ENCODE measurements at places on chromosomes 5 and 9. TPM values are rescaled to one million over a fixed set of nuclear protein-coding genes. Genes with fewer than 3 reads are reported as not detected.
A peak's percentile ranks its signal among the peaks of the same experiment; 100 is the strongest.

- DNase-seq = no peak
Observed at GRCh38 chr5:44945743-44946142, 137.0 kb downstream of the MRPS30 start.

DNA sequence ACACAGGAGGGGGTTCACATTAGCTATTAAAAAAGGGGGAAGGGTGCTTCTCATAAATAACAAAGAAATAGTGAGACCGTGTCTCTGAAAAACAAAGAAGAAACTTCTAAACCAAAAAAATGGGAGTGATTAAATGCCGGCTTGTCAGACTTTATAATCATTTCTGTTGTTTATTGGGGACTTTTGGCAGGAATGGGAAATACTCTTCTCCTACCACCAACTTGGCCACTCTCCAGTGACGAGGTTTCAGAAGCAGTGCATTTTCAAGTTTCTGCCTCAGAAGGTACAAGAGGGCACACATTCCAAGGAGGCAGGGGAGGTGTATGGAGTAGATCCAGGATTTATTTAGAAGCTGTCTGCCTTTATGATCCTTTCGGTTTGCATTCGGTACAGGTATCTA, 46.2 kb downstream of the LIX1 start:
- DNase-seq = no peak

DNA sequence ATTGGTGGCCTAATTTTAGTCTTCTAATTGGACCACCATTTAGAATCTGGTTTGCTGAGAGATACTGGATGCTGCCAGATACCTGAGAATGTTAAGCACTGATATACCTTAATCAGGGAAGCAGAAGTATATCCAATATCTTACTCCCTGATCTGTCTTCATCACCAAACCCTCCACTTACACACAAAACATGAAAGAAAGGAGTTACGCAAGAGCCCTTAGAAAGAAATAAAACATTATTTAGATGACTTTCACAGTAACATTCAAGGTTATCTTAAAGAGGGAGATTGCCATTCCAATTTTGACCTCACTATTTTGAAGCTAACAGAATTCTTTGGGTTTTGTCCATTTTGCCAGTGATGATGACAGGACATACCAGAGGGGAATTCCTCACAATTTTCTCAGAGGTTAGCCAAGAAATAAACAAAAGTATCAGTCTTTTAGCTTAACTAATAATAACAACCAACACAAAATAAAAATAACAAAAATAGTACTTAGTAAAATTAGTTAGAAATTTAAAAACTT, 496.1 kb downstream of the NFIB start:
- DNase-seq = peak; percentile 3

DNA sequence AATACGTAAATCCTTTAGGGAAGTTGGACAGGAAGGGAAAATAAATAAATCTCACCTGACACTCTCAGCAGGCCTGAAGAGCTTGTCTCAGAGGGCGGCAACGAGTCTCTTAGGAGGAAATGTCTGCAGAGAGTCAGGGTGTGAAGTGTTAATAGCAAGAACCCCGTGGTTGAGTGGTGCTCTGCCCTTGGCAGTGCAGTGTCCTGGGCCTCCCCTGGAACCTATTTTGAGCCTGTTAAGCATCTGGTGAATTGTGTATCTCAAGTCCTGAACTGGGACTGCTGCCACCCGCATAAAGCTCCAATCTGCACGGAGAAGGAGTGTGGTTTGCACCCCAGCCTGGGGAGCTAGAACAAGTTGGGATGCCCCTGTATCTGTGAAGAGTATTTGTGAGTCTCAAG, 211.8 kb downstream of the GOLPH3 start:
- DNase-seq = no peak

GRCh38 chr9:133603135-133603927, 5.9 kb downstream of the FAM163B start:
- DNase-seq = no peak

DNA sequence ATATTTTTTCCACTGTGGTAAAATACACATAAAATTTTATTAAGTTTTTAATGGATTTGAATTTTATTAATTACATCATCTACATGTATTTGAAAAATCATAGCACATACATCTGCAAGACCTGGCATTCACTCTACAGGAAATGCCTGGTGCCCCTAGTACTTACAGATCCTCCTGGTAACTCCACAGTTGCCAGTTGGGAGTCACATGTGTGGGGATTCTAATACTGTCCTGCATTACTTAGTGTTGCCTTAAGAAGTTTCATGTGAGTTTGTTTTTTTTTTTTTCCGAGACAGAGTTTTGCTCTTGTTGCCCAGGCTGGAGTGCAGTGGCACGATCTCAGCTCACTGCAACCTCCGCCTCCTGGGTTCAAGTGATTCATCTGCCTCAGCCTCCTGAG, 18.1 kb downstream of the KDM3B start:
- peak; percentile 21 for DNase-seq

DNA sequence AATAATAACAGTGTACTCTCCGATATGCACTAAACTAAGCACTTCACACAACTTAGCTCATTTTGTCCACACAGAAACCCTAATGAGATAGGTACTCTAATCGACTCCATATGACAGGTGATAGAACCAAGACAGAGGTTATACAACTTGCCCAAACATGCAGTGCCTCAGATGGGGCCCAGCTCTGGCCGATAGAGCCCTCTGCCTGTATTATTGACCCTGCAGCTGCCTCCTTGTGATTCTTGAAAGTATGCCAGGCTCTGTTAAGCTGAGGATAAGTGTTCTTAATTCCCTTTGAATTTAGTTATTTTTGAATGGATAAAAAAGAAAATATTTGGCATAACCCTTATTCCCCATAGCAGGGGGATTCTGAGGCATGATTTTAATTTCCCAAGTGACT, 78.5 kb downstream of the HMHB1 start:
- no peak for DNase-seq

- no peak for DNase-seq
Observed at GRCh38 chr5:1975898-1976765, 93.4 kb upstream of the IRX4 start.

DNA sequence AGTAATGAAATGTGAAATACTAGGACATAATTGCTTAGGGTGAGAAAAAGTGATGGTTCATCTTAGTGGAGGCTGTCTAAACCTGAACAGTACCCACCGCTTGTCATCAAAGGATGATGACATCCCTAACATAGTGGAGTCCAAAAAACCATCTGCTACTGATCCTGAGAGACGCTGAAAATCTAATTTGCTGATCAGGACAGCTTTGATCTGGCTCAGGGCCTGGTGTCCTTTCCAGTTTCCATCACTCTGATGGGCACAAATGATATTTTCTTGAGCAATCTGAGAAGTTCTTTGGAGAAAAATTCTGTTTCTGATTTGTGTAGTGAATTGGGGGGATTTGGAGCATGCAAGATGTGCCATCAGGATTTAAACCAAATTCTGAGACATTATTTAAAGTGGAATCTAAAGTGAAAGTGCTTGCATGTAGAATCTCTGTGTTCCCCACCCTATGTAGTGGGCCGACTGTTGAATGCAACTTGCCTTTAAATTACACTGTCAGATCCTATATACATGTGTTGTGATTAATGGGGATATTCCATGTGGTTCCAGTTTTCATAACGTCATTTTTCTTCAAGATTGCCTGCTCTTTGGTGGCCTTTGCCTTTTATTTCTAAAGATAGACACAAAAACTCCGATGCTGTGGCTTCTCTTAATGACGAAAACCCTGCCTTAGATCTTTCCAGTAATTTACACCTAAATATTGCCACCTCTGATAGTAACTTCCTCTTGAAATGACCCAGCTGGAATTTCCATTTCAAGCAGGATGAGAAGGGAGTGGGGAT, 213.2 kb downstream of the PCSK5 start:
- DNase-seq = no peak

DNA sequence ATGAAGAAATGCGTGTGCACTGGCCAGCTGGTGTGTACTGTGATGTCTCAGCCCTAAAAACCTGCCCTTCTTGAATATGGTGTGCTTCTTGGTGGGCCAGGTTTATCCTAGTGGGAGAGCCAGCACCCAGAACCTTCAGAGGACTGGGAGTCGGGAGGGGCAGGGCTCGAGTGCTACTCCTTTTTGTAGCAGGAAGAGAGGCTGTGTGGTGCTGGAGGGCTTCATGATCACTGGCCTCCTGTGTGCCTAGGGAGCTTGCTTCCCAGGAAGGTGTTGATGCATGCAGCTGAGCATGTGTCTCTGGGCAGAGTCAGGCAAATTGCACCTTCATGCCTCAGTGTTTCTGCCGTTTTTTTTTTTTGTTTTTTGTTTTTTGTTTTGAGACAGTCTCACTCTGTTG, 20.0 kb downstream of the PHF2 start:
- DNase-seq = no peak

DNA sequence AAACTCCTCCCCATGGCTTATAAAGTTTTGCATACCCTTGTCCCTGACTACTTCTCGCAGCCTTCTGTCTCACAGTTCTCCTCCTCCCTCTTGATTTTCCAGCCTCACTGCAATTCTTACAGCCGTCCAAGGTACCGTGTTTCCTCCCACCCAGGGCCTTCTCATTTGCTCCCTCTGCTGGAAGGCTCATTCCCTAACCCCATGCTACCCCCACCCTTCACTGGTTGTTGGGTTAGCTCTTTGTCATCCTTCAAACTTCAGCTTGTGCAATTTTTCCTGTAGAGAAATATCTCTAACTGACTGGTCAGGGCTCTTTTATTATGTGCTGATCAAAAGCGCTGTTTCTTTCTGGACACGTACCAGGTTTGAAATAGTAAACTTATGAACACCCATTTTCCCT, 329.2 kb downstream of the EBF1 start:
- DNase-seq = no peak

GRCh38 chr5:141618030-141618803, 583 bp downstream of the DIAPH1 start:
- DNase-seq = peak; percentile 13

GRCh38 chr5:73485715-73486114, 12.5 kb upstream of the BTF3 start:
- peak; percentile 76 for DNase-seq

GRCh38 chr5:102539996-102540728, 41.4 kb upstream of the SLCO6A1 start:
- DNase-seq = no peak

DNA sequence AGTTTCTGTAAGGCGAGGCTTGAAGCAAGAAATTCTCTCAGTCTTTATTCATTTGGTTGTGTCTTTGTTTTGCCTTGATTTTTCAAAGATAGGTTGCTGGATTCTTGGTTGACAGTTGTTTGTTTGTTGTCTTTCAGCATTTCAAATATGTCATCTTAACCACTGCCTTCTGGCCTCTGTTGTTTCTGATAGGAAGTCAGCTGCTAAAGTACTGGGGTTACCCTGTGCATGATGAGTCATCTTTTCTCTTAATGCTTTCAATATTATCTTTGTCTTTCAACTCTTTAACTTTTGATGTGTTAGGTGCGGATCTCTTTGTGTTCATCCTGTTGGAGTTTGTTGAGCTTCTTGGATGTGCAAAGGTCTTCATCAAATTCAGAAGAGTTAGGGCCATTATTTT, 1571.3 kb downstream of the MAT2B start:
- no peak for DNase-seq

GRCh38 chr5:153594785-153595184, 104.3 kb downstream of the GRIA1 start:
- no peak for DNase-seq

DNA sequence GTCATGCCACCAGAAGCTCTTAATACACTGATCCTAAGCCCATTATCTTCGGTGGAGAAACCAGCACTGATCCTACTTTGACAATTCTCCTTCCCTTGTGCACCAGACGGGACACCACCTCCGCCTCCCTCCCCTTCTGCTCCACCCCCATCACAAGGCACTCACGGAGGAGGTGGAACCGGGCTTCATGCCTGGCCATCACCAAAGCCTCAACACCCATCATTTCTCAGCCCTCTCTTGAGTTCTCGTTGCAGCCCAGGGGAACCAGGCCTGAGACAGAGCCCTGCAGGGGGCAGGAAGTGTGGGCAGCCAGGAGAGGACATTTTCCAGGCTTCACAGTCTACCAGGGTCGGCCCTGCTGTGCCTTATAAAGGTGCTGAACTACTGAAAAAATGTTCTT, 160.5 kb downstream of the GOLPH3 start:
- DNase-seq = no peak

Gene GLRA1
- not detected for total RNA-seq

Gene MEF2C
- total RNA-seq = 6.8 TPM

Gene DND1
- under 0.01 TPM for total RNA-seq

Gene LCNL1
- not detected for total RNA-seq

Gene TRMO
- 19.9 TPM for total RNA-seq

Gene CDKN2A
- total RNA-seq = 17.5 TPM

Gene FRMPD1
- total RNA-seq = not detected

Gene SPINK7
- not detected for total RNA-seq
